ENCODE measurements at places on chromosomes 1 and 21.

- no peak for DNase-seq
Observed at GRCh38 chr1:27505420-27505680, 15.4 kb upstream of the WASF2 start.

DNA sequence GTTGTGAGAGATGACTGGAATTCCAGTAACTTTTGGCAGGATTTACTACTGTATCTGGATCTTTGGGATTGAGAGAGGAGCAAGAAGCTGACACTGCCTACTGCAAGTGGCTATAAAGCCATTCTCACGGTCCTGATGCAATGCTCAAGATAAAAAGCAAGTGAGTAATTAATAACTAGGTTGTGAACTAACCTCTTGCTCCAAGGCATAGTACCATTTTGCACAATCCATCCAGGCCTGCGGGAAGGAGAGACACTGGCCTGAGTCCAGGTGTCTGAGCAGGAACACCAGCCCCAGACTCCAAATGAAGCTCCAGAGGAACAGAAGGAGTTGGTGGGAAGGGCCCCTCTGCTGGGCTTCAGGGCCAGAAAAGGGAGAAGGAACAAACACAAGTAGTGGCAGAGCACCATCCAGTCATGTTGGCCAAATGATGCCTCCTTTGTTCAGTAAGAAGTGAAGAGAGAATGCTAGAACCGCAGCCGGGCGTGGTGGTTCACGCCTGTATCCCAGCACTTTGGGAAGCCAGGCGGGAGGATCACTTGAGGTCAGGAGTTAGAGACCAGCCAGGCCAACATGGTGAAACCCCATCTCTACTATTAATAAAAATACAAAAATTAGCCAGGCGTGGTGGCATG lies 9.9 kb upstream of the SLC45A3 start:
- no peak for DNase-seq

GRCh38 chr21:33332143-33332542 lies 7.4 kb downstream of the IFNAR1 start:
- no peak for DNase-seq

GRCh38 chr1:201653883-201654282 lies 115.0 kb downstream of the NAV1 start:
- DNase-seq, result no peak

GRCh38 chr1:235450433-235450832 lies 53.8 kb downstream of the B3GALNT2 start:
- DNase-seq, result no peak

- peak; percentile 11 for DNase-seq
Observed at GRCh38 chr21:36980280-36981048, 14.0 kb upstream of the HLCS start.

DNA sequence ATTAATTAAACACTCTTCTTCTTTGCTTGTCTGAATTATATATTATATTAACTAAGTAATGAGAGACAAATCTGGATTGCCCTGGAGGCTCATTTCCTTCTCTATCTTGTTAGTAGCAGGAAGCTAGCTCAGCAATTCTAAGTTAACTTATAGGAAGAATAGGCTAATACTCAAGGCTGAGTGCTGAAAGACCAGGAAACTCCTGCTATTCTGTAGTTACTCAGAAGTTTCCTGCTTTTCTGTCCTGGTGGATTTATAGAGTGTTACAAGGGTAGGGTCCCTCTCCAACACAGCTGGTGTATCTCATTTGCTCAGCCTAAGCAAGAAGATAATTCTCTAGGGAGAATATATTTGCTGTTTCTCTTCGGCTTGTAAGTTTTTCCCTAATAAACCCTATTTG lies 29.2 kb downstream of the HSPA13 start:
- DNase-seq, result no peak

- peak; percentile 77 for DNase-seq
Observed at GRCh38 chr1:99481391-99481996, 164.4 kb upstream of the PALMD start.

All from fibroblast of lung (primary cell).